ENCODE measurements at places on chromosomes 3 and 15.
A peak's percentile ranks its signal among the peaks of the same experiment; 100 is the strongest.

DNA sequence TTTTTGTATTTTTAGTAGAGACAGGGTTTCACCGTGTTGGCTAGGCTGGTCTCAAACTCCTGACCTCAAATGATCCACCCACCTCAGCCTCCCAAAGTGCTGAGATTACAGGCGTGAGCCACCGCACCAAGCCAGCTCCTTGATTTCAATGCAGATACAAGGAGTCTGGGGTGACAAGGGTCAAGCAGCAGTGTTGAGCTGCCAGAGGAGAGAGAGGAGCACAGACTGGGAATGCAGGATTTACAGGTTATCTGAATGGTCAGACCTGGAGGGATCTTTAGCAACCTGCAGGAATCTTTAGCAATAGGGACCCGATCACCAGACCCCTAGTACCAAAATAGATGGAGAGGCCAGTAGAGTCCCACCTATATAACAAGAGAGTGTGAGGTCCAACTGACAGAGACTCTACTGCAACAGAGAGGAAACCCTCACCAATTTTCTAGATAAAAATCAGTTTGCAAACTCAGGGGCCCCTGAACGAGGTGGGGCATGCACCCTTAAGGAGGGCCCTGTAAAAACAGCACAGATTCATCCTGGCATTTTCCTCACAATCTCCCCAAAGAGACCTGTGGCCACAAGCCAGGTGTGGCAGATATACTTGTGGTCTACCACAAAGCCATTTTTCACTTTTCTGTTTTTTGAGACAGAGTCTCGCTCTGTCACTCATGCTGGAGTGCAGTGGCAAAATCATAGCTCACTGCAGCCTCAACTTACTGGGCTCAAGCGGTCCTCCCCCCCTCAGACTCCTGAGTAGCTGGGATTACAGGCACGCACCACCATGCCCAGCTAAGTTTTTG lies 10.7 kb upstream of the SHISA5 start:
- H3K4me3 ChIP-seq: no peak overlapping the region
- no peak overlapping the region for H3K27ac ChIP-seq
- peaks cover 5% of the 10 kb centered on the region for H3K4me1 ChIP-seq

DNA sequence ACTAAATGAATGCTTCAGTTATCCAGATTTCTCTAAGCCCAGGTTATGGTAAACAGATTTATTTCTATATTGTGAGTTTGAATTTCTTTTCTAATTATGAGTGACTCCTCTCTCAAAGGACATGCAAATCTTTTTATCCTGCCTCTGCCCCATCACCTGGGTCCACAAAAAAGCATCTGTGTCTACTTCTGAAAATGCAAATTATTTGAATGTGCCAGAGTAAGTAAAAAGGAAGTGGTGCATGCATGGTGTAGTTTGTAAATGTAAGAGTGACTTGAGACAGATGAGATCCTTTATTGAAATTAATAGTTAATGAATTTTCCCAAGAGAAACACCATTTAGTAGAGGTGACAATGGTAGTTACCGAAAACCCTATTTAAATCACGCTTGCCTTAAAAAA lies 26.9 kb downstream of the MCTP2 start:
- H3K4me1 ChIP-seq: peaks cover 92% of the 10 kb centered on the region
- H3K27ac ChIP-seq: peak overlapping the region; percentile 84
- no peaks in the 10 kb centered on the region for H3K27me3 ChIP-seq

DNA sequence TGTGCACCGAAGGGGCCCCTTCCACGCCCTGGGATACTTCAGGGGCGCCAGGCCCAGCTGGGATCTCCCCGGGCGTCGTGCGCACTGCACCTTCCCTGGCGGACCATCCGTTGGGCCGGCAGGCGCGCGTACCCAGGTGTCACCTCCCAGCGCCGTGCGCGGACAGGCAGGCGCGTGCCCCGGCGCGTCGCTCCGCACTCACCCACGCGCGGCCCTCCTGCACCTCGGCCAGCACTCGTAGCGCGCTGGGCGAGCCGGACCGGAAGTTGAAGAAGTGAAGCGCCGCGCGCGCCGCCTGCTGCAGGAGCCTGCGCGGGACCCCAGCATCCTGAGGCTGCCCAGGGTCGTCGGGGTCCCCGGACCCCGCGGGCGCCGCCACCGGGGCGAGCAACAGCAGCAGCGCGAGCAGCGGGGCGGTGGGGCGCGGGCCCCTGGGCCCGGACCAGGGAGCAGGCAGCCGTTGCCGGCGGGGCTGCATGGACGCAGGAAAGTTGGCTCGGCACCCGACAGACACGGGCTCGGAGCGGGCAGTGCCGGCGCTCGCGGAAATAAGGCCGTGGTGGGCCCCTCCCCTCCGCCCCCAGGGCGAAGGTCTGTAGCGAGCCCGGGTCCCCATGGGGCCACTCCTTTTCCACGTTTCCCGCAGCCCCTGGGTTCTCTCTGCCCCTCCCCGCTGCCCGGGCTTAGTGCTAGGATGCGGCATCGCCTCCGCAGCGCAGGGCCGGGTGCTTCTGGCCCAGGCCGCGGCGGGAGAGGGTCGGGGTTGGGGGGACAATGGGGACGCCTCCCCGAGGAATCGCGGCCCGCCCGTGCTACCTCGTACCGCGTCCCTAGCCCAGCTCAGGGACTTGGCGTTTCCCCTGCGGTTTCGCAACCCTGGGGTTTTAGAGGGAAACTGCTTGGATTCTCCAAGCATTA lies at the start of gene RARRES1:
RARRES1 (minus strand) TSS at position 520 of the 918 bp plus-strand sequence; CDS start at position 478, 42 bp downstream.
- peak within 1 kb of the TSS; percentile 71 for H3K4me3 ChIP-seq
- H3K27ac ChIP-seq: no peak within 1 kb of the TSS
- H3K27me3 ChIP-seq: no peaks in the 10 kb centered on the region
- peaks cover 19% of the 10 kb centered on the region for H3K4me1 ChIP-seq

GRCh38 chr3:66037330-66037985 lies 1.3 kb downstream of the MAGI1 start:
- no peak overlapping the region for H3K4me3 ChIP-seq
- no peak for DNase-seq
- no peaks in the 10 kb centered on the region for H3K36me3 ChIP-seq
- H3K27me3 ChIP-seq: peaks cover 39% of the 10 kb centered on the region

- no peaks in the 10 kb centered on the region for H3K4me1 ChIP-seq
- no peak overlapping the region for H3K4me3 ChIP-seq
- no peak for DNase-seq
- H3K36me3 ChIP-seq: no peaks in the 10 kb centered on the region
- no peak overlapping the region for H3K27ac ChIP-seq
Observed at GRCh38 chr15:81098861-81099651, 35.0 kb upstream of the CFAP161 start.

DNA sequence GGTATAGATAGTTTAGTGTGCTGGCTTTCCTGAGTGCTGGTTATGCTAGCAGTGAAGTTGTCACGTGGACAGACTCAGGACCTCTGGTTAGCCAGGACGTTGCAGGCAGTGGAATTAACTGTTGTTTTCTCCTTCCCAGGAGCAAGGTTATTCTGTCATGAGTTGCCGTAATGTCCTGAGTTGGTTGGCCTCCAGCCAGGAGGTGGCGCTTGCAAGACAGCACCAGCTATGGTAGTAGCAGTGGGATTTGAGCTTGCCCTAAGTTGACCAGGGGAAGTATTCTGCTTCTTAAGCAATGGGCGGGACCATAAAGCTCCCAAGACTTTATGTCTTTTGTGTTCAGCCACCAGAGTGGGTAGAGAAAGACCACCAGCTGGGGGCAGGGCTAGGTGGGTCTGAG lies 240.7 kb upstream of the DNAJC19 start:
- DNase-seq: no peak
- H3K36me3 ChIP-seq: no peaks in the 10 kb centered on the region
- H3K27ac ChIP-seq: no peak overlapping the region
- H3K4me1 ChIP-seq: no peaks in the 10 kb centered on the region
- H3K4me3 ChIP-seq: no peak overlapping the region
- no peaks in the 10 kb centered on the region for H3K27me3 ChIP-seq

GRCh38 chr15:94677202-94677790 lies 445.9 kb downstream of the MCTP2 start:
- no peaks in the 10 kb centered on the region for H3K36me3 ChIP-seq
- H3K4me3 ChIP-seq: no peak overlapping the region
- H3K4me1 ChIP-seq: no peaks in the 10 kb centered on the region
- no peaks in the 10 kb centered on the region for H3K27me3 ChIP-seq
- no peak for DNase-seq
- H3K27ac ChIP-seq: no peak overlapping the region

GRCh38 chr15:70995383-70995970 lies 102.9 kb downstream of the LRRC49 start:
- no peak overlapping the region for H3K27ac ChIP-seq
- no peak overlapping the region for H3K4me3 ChIP-seq
- no peak for DNase-seq
- peaks cover 4% of the 10 kb centered on the region for H3K27me3 ChIP-seq
- H3K36me3 ChIP-seq: no peaks in the 10 kb centered on the region
- H3K4me1 ChIP-seq: no peaks in the 10 kb centered on the region

- no peaks in the 10 kb centered on the region for H3K36me3 ChIP-seq
- no peak overlapping the region for H3K4me3 ChIP-seq
- H3K27me3 ChIP-seq: peaks cover 6% of the 10 kb centered on the region
- H3K27ac ChIP-seq: no peak overlapping the region
Observed at GRCh38 chr3:14290631-14291385, 111.6 kb upstream of the SLC6A6 start.

DNA sequence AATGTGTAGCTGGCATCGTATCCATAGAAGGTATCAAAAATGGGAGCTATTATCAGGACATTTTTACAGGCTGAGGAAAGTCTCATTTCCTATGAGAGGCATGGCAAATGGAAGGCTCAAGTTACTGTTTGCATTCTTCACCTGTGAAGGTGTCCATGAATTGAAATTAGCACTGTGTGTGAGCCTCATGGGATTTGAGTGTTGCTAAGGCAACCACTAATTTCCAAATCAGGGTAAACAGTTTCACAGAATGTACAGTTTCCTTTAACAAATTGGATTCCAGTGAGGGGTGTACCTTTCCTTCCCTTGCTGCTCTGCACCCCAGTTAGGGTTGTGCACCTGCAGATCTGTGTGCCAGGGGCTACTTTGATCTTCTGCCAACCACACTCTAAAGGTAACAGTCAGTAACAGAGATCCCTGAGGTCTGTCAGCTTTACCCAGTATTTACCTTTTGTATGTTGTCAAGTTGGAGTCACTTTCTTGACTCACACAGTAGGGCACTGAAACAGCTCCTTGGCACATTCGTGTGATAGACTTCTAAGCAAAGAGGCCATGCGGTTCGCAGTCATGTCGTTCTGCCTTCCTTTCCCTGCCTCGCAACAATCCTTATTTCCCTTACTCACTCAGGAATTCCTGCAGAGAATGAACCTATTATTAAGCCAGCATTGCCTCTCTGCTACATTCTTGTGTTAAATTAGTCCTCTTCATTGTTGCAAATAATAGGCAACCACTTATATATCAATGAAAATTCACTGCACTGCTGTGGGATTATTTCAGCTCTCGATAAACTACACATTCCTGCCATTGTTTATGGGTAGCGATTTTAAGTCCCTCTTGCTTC lies 129.8 kb upstream of the GBE1 start:
- no peak overlapping the region for H3K27ac ChIP-seq
- no peaks in the 10 kb centered on the region for H3K36me3 ChIP-seq
- no peak overlapping the region for H3K4me3 ChIP-seq
- DNase-seq: no peak
- no peaks in the 10 kb centered on the region for H3K4me1 ChIP-seq
- no peaks in the 10 kb centered on the region for H3K27me3 ChIP-seq

- H3K4me3 ChIP-seq: no peak overlapping the region
- no peaks in the 10 kb centered on the region for H3K4me1 ChIP-seq
- no peaks in the 10 kb centered on the region for H3K36me3 ChIP-seq
- no peaks in the 10 kb centered on the region for H3K27me3 ChIP-seq
- no peak for DNase-seq
- H3K27ac ChIP-seq: no peak overlapping the region
Observed at GRCh38 chr3:77913524-77914174, 873.8 kb downstream of the ROBO2 start.

GRCh38 chr3:38702231-38702630 lies 52.7 kb upstream of the SCN5A start:
- H3K4me3 ChIP-seq: no peak overlapping the region
- peaks cover 3% of the 10 kb centered on the region for H3K27me3 ChIP-seq
- no peaks in the 10 kb centered on the region for H3K36me3 ChIP-seq
- no peak overlapping the region for H3K27ac ChIP-seq

All from activated B cell treated with CpG ODN at 0.5 μM for 24 hours (primary cell).